ENCODE measurements at places on chromosomes 7 and 10. TPM values are rescaled to one million over a fixed set of nuclear protein-coding genes. Genes with fewer than 3 reads are reported as not detected.

The ITGA8 gene
- not detected for polyA plus RNA-seq

DNA sequence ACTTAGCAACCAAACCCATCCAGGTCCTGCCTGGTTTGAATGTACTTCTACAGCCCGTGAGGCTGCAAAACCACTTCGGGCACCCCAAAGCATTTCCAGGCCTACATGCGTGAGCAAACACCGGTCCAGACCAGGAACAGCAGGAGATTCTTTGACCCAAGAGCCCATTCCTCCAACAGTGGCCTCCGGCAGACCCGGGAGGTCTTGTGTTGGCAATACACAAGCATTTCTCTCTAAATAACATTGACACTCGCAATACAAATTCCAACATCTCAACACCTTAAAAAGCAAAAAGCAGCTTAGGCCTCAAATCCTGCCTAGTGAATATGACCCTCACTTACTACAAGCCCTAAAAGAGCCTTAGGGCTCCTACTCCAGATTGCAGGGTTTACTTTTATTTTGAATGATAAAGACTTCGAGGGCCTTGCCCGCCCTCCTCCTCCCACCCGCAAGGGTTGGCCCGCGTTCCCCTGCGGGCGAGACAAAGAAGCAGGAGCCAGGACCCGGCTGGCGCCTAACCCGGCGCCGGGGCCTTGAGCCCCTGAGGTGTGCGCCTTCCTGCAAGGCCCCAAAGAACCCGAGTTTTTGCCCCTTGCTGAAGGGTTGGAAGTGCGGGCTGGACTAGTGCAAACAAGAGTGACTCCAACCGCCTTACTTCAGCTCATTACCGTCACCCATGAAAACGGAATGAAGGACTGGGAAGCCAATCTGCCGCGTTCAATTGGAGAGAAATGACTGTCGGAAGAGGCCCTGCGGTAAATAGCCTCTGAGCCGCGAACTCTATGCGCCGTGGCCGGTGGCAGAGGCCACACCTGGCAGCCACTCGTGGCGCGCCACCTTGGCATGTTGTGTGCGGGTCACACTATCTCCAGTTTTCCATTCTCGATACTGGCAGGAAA, 3.4 kb upstream of the DLX6 start:
- DNase-seq: no peak

- no peak for DNase-seq
These were observed 69.2 kb upstream of the ADGRA1 start for GRCh38 chr10:133018491-133018890.

- DNase-seq: no peak
These were observed 146.3 kb downstream of the HIBADH start for GRCh38 chr7:27516421-27516820.

DNA sequence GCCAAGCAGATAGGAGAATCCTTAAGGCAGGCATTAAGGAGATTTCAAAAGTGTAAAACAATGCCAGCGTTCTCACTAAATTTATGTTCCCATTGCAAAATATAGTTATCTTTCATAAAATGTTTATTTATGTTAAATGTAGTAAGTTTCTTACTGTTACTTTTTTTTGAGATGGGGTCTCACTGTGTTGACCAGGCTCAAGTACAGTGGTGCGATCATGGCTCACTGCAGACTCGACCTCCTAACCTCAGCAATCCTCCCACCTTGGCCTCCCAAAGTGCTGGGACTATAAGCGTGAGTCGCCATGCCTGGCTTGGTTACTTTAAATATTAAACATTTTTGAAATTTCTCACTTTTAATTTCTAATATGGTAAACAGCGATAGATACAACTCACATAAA, 31.8 kb upstream of the PRKAR2B start:
- no peak for DNase-seq

DNA sequence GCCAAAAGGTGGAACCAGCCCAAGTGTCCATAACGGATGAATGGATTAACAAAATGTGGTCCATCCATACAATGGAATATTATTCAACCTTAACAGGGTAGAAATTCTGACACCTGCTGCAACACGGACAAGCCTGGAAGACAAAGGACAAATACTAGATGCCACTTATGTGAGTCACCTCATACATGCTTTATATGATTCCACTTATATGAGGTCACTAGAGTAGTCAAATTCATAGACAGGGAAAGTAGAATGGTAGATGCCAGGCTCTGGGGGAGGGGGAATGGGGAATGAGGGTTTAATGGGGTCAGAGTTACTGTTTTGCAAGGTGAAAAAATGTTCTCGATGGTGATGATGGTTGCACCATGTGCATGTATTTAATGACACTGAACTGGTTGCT, 34.0 kb upstream of the CYTH3 start:
- no peak for DNase-seq

DNA sequence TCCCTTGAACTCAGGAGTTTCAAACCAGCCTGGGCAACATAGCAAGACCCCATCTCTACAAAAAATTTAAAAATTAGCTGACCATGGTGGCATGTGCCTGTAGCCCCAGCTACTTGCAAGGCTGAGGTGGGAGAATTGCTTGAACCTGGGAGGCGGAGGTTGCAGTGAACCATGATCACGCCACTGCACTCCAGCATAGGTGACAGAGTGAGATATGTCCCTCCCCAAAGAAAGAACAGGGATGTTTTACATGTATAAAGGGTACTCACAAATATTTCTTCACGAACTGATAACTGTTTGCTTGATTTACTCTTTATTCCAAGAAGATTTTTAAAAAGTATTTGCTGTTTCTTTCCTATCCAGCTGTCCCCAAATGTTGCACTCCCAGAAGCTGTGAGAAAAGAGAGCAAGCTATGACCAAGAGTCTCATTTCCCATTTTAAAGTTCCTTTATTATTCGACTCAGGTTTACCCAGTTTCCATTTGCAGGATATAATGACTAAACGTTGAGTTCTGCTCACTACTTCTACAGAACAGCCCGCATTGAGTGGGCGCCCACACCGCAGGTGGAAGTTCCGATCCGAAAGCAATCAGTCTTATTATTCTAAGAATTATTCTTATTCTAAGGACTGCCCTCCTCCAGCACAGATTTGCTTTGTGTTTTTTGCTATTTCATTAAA, 90.7 kb downstream of the APBB1IP start:
- DNase-seq: no peak

Data from immature natural killer cell (primary cell).